Activated effector memory CD4-positive, alpha-beta T cell treated with Interleukin-2 at 50 U/mL for 16 hours (primary cell): ENCODE measurements at places on chromosomes 11 and 22.

DNA sequence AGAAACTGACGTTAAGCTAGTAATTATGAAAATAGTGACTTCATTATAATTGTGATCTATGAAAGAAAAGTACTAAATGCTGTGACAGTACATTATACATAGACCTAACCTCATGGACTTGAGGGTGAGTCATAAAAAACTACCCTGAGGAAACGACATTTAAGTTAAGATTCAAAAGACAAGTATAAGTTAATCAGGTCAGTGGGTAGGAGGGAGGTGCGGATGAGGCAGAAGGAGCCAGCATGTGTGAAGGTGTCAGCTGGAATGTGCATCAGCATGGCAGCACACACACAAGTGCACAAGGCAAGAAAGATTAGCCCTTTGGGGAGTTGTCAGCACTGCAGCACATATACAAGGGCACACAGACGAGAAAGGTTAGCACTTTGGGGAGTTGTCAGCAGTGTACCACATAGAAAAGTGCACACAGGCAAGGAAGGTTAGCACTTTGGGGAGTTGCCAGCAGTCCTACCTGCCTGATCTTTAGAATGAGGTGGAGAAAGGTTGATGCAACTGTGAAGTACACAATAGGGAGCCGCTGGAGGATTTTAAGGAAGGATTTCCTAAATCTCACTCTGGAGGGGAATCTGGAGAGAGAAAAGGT, 31.6 kb upstream of the CAVIN3 start:
- DNase-seq, result no peak

DNA sequence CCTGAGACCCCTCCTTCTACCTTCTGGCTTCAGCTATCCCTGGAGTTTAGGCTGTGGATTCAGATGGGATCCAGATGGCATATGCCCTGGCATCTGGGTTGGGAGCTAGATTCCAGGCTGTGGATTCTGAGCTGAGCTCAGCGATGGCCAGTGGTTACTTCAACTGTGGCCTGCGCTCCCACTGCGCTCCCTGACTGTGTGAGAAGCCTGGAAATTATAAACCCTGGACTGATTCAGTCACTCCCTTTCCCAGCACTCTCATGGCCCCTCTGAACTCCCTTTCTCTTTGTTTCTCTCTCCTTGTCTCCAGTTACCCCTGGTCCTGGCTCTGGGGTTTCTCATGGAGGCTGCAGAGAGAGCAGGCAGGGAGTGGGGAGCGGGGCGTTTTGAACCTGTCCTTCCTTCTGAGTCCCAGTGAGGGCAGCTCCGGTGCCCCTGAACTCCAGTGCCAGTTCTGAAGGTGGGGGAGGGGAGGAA, 4.8 kb downstream of the ARHGEF17 start:
- DNase-seq, result no peak

GRCh38 chr11:131530407-131530806, 160.0 kb downstream of the NTM start:
- DNase-seq, result no peak

DNA sequence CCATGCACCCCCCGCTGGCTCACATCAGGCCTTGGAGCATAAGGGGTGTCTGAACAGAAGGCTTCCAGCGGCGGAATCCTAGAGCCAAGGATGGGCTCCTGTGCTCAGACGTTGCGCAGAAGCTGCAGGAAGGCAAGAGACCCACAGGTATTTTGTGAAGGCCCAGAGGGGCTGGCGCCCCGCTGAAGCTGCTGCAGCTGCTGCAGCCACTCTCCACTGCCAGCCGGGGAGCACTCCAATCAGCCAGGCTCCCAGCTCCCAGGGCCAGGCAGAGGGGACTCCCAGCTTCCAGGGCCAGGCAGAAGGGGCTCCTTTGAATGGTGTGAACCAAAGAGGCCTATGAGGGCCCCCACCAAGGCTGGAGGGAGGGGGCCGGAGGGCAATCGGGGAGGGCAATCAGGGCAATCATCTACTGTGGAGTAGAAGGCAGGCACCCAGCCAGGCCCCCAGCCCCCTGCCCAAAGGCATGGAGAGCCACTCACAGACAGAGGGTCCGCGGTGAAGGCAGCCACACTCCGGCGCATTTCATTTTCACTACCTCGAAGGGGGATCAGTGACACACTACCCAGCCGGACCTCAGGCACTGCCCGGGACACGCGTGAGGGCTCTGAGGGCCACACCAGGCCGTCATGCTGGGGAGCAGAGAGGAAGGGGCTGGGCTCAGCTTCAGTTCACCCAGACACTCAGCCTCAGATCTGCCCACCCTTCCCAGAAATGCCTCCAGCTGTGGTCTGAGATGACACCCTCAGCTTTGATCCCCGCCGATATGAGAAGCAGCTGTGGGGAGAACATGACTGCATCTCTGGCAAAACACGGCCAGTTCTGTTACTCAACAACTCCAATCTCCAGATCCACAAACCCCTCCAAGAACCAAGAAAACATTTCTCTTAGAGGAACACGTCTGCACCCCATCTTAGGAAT, 11.6 kb upstream of the PDE2A start:
- DNase-seq, result no peak

- DNase-seq, result no peak
Measured at GRCh38 chr11:65067446-65067845, 9.1 kb upstream of the NAALADL1 start.
